ENCODE measurements at places on chromosomes 3 and 15.

DNA sequence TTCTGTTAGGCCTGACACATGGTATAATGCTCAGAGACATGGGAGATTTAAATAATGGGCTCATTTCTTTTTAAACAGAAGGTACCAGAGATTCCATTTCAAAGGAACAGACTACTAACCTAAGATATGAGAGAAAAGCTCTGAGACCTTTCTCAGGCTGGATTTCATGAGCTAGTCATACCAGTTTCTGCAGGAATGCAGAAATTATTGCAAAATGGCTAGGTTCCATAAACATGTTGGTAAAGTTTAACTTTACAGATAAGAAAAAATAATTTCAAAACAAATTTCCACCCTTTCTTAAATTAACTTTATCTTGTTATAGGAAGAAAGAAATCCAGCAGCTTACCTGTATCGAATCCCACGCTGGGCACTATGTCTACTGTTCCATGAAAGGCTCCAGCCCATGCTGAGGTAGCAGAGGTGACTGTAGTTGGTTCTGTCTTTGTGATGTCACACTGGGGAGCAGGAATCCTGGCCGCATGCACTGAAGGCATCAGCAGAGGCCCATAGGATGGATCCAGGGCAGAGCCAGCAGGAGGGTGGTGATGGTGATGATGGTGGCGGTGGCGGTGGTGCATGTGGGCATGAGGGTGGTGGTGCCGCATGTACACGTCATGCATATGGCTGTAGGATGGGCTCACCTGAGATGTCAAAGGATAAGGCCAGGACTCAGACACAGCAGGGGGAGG is 22.6 kb downstream of the VGLL3 start:
- no peak for DNase-seq

GRCh38 chr15:88613074-88613944 is 7.8 kb upstream of the AEN start:
- no peak for DNase-seq

DNA sequence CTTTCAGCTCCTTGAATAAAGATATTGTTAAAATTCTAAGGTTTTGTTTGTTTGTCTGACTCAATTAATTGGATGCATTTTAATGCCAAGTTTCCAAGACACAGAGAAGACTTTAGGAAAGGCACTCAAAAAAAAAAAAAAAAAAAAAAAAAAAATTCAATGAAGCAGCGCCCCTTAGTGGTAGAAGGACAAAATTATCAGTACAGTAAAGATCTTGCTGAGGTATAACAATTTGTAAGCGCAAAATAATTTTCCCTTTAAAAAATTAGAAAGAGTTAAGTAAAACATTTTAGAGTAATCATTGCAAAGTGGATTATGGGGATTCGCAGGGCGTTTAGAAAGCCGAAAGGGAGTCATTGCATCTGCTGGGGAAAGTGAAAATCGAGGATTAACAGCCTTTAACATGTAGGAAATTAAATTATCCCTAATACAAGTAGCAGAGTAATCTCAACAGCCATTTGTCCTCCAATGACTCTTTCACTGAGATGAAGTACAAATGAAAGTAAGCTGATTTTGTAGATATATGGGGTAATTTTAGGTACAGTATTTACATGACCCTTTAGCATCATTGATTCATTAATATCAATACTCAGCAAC is 5.8 kb upstream of the DIS3L start:
- DNase-seq: peak; percentile 72

- DNase-seq: peak; percentile 60
These were observed 318.7 kb upstream of the STT3B start for GRCh38 chr3:31213869-31214486.

- DNase-seq: no peak
These were observed 15.3 kb upstream of the PTPN23 start for GRCh38 chr3:47365213-47366153.

DNA sequence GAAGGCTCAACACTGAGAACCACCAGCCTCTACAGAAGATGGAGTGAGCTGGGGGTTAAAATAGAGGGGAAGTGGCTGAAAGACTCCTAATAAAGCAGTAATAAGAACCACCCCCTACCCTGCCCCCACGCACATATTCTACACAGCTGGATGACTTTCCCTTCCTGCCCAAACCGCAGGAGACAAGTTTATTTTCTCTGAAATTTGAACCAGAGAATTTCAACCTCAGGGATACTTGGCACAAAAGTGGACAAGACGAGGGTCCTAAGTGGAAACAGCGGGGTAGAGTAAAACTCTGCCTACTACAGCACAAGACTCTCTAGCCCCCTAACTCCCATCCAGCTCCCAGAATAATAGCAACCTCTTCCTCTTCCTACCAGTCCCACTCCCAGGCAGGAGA is 28.4 kb downstream of the USF3 start:
- DNase-seq: peak; percentile 62

GRCh38 chr3:136802481-136802996 is 16.4 kb upstream of the SLC35G2 start:
- DNase-seq: no peak

DNA sequence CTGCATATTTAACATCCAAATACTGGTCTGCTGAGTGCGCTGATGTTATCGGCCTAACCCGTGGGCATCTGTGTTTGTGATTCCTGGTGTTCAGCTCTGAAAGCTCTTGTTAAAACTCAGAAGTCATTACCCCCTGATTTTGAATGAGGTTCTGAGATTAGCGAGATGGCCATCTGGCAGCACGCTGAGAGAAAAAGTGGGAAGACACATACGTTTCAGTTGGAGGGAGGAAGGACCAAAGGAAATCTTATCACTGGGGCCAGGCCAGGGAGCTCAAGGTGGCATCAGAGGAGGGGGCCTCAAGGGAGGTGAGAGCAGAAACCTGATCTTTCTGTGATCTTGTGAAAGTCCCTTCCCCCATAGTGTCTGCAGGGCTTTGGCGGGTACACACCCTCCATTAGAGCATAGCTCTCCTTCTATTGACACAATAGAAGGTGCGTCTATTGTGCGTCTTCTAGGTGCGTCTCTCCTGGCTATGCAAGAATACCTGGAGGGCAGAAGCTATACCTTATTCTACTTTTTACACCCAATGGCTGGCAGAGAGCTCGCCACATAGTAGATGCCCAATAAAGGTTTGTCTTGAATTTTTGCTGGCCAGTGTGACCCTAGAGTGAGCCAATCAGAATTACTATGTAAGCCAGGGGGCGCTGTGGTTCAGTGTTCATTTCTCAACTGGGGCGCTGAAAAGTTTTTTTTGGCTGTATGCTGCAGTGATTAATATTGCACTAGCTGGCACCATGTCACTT is 182.4 kb downstream of the SHQ1 start:
- DNase-seq: peak; percentile 66

GRCh38 chr3:58334013-58334321 is 1.3 kb downstream of the PXK start:
- no peak for DNase-seq

GRCh38 chr3:172222478-172223071 is 183.2 kb downstream of the FNDC3B start:
- no peak for DNase-seq

- no peak for DNase-seq
These were observed 46.8 kb upstream of the VILL start for GRCh38 chr3:37943631-37944314.

DNA sequence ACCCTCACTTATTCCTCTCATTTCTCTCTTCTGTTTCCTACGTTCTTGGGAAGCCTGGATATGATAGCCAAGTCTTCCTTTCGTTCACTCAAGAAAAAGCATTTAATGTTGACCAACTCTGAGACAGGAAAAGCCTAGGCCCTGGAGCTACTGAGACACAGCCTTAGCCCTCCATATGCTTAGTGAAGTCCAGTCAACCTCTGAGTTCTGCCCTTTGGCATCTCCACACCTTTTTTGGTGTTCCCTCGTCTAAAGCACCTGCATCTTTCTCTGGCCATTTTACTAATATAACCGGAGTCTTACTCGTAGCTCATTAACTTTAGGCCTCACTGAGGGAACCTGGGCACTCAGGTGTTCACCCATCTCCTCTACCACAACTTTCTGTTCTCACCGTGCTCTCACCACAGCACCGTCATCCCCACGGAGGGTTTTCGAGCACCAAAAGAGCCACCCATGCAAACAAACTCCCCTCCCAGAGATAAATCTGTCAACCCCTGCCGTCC is 632 bp downstream of the MTHFS start:
- DNase-seq: no peak

DNA sequence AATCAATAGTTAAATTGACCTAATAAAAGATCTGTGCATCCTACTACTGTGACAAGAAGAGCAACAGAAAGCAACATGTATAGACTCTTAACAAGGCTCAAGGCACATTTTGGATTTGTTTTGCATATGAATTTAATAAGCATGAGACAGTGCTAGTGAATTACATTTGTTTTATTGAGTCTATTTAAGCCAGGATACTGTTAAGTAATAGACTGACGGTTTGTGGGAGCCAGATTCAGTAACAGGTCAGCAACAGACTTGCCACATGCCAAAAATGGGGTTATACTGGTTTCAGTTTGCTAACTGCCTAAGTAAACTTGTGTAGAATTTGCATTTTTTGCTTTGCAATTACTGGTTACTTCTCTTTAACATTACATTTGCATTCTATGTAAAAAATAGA is 54.0 kb downstream of the MBNL1 start:
- DNase-seq: peak; percentile 70

DNA sequence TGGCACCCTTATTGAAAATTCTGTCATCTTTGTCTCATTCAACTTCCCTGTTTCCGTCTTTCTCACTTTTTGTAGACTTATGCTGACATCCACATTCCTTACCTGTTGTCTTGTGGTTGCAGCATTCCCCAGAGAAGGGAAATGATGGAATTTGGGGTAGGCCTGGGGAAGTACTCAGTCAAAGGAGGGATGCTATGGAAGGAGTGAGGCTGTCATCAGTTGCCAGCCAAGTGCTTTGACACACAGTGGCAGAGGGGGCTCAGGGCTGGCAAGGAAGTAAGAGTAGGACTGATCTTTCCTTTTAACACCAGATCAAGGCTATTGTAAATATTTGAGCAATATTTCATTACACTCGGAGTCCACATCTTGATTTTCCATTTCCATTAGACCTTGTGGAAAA is 64.4 kb downstream of the RPLP1 start:
- no peak for DNase-seq

DNA sequence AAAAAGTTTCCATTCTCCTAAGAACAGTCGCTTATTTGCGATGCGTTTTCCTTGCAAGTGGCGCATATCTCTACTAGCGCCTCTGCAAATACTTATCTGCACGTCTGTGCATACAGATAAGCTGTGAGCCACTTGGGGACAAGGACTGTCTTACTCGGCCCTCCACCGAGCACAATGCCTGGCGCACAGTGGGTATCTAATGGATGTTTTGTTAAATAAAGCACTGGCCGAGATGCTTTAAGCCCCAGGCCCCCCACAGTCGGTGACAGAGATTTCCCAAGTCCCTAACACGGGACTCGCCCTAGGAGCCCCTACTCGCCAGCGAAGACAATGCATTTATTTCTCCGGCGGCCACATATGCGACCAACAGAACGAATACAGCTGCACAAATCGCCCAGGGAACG is 503 bp downstream of the HLTF start:
- DNase-seq: peak; percentile 93

- DNase-seq: no peak
These were observed 338.2 kb upstream of the ATP10A start for GRCh38 chr15:26201177-26201858.

DNA sequence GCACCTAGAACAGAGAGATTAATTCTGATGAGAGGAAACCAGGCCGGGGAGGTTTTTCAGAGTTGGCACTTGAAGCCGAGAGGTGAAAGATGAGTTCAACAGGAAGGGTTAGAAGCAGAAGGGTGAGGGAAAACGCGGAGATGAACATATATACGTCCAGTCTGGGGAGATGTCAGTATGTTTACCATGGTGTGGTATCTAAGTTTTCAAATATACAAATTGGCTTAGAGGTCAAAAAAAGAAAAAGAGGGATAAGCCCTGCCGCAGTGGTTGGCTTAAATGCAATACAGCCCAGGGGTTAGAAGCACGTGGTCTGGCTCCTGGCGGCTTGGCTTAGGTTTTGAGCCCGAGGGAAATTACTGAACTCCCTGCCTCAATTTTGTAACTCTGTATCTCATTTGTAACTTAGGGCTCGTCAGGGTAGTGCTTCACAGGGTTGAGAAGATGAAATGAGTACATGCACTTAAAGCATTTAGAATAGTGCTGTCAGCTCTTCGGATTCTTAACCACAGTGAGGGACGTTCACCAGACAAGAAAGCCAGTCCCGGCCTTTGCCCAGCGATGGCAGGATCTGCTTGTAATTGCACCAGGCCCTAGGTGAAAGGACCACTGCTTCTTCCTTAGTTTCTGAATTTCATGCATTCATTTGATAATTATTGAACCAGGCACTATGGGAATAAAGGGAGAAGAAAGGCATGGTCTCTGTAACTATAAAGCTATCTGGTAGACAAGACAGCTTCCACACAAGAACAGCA is 6.4 kb downstream of the HES1 start:
- DNase-seq: peak; percentile 19

DNA sequence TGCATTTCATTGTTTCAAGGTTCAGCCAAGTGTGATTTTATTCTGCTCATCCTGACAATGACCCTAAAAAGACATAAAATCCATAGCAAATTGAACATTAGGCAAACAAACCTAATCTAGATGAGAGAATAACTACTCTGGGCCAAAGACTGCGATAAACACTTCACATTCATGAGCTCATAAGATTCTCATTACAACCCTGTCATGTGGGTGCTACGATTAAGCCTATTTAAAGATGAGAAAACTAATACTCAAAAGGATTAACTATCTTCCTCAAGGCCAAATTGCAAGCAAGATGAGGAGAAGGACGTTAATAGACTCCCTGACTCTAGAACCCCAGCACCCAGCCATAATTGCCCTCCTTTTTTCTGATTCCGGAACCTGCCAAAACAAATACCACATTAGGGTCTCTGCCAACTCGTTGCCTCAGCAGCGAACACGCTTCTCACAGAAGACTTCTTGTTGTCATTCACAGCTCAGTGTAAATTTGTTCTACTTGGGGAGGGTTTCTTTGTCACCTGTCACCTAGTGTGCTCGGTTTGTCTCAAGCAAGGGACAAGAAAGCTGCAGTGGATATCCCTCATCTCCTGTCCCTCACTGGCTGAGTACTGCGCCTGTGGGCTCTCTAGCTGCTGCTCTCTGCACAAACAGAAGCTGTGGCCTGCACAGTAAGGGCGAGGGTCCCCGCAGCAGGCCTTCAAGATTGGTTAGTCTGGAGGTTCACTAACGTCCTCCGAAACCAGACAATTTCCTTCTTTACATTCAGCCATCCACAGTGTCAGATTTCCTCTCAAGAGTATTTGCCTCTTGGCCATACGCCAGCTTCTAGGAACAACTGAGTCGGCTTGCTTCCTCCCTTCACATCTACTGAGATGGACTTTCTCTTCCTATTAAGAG is 200.0 kb upstream of the UBE2E2 start:
- DNase-seq: peak; percentile 2

DNA sequence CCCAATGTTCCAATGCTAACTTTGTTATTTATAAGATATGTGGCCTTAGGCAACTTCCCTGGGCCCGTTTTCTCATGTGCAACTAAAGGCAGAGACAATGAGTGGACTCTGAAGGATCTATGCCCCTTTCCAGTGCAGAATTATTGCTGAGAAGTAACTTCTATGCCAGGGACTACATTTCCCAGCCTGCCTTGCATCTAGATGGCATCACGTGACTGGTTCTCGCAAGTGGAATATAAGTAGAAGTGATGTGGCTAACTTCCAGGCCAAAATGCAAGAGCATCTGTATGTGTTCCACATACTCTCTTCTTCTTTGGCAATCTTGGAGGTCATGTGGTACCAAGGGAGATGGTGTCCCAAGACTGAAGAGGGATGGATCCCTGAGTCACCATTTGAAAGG is 674.4 kb downstream of the NTRK3 start:
- DNase-seq: no peak

GRCh38 chr3:176554791-176555654 is 642.3 kb downstream of the TBL1XR1 start:
- no peak for DNase-seq

- DNase-seq: peak; percentile 3
These were observed 270.9 kb downstream of the ERC2 start for GRCh38 chr3:56197259-56197965.

GRCh38 chr15:40243126-40243810 is 4.4 kb downstream of the PAK6 start:
- DNase-seq: peak; percentile 86

Data from hematopoietic multipotent progenitor cell treated with erythropoietin and hydrocortisone succinate and interleukin-3 and kit ligand, for 4 days (in vitro differentiated cells).